ENCODE measurements at places on chromosomes 3 and 15.

DNA sequence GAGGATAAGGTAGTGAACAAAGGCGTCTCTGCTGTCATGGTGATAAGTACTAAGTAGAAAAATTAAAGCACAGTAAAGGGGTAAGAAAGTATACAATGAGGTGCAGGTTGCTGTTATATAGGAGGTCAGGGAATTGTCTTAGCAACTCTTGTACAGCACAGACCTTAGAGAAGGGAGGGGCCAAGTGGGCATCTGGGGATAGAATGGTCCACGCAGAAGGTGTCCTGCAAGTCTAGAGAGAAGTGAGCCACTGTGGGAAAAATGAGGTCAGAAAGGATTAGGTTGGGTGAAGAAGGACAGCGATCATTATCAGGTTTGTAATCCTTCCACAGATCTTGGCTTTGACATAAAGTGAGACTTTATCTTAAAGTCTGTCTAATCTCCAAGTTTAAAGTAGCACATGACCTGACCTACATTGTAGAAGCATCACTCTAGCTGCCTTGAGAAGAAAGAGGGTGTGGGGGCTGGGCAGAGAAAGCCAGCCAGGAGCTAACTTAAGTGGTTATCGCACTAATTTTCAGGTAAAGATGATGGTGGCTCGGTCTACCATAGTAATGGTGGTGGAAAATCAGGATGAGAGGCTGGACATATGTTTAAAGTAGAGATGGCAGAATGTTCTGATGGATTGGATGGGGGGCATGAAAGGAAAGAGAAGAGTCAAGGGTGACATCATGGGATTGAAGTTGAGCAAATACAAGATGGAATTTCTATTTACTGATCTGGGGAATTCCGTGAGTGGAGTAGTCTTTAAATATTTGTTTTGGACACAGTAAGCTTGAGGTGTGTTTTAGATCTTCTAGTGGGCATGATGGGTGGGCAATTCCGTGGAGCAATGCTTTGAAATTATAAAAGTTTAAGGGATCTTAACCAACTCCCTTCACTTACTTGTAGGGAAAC, 919.2 kb downstream of the ROBO1 start:
- no peak for DNase-seq

GRCh38 chr3:167394003-167394402, 13.9 kb upstream of the ZBBX start:
- no peak for DNase-seq

- no peak for DNase-seq
Measured at GRCh38 chr3:184553385-184553784, 8.2 kb upstream of the EPHB3 start.

DNA sequence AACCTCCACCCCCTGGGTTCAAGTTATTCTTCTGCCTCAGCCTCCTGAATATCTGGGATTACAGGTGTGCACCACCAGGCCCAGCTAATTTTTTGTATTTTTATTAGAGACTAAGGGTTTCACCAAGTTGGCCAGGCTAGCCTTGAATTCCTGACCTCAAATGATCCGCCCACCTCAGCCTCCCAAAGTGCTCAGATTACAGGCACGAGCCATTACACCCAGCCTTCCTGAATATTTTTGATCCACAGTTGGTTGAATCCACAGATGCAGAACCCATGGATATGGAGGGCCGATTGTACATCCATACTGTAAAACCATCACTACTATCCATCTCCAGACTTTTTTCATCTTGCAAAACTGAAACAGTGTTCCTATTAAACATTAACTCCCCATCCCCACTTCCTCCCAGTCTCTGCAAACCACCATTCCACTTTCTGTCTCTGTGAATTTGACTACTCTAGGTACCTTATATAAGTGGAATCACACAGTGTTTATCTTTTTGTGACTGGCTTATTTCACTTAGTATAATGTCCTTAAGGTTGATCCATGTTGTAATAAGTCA, 8.2 kb upstream of the TMEM62 start:
- no peak for DNase-seq

DNA sequence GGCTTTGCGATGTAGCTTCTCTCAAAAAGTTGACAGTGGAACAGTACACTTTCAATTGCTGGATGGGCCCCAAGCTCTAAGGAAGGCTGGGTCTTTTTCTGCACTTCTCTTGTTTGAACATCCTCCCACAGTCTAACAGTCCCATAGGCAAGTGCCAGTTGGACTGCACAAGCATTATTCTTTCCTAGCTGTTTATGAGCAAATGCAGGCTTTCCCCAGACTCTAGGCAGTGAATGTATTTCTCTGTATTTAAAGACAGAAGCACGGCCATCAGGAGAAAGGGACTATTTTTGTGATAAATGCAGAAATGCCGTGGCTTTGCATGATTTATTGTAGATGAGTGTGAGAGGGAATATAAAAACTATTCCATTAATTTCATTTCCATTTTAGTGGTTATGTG, 539.3 kb upstream of the LMCD1 start:
- DNase-seq: no peak

GRCh38 chr3:132966374-132966773, 71.8 kb upstream of the TMEM108 start:
- DNase-seq: no peak

GRCh38 chr15:94230431-94230882, 904 bp upstream of the MCTP2 start:
- no peak for DNase-seq

- DNase-seq: no peak
Measured at GRCh38 chr3:31957106-31957505, 24.0 kb downstream of the OSBPL10 start.

GRCh38 chr15:42102646-42103235, 8.4 kb upstream of the PLA2G4D start:
- DNase-seq: no peak

GRCh38 chr3:48982686-48983085, 7.4 kb upstream of the P4HTM start:
- no peak for DNase-seq

GRCh38 chr3:77693147-77693546, 653.2 kb downstream of the ROBO2 start:
- DNase-seq: no peak

DNA sequence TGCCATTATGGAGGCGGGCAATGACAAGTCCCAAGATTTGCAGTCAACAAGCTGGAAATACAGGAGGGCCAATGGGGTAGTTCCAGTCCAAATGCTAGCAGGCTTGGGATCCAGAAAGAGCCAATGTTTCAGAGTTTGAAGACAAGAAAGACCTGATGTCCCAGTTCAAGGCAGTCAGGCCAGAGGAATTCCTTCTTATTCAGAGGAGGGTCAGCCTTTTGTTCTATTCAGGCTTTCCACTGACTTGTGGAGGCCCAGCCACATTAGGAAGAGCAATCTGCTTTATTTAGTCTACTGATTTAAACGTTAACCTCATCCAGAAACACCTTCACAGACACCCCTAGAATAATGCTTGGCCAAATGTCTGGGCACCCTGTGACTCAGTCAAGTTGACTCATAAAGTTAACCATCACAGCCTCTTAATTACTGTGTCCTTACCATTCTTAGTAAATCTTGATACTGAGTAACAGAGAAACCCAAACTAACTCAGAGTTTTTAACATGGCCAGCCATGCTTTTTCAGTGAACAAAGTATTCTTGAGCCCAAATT, 50.9 kb upstream of the NPHP3 start:
- no peak for DNase-seq

DNA sequence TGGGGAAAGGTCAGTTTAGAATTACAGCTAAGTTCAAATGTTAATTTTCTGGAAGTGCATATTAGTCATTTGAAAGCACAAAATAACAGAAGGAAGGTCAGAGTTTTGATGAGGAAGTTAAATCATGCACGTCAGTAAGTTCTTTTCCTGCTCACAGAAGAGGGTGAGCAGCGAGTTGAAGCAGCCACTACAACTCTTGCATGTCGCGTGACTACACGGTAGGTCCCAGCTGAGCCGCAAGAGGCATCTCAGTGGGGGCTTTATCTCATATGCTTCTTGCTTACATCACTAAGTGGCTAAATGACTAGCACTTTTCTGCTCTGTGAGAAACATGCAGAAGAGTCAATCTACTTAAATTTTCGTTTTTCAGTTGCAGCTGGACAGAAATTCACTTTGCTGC, 21.3 kb upstream of the SEC62 start:
- DNase-seq: no peak

DNA sequence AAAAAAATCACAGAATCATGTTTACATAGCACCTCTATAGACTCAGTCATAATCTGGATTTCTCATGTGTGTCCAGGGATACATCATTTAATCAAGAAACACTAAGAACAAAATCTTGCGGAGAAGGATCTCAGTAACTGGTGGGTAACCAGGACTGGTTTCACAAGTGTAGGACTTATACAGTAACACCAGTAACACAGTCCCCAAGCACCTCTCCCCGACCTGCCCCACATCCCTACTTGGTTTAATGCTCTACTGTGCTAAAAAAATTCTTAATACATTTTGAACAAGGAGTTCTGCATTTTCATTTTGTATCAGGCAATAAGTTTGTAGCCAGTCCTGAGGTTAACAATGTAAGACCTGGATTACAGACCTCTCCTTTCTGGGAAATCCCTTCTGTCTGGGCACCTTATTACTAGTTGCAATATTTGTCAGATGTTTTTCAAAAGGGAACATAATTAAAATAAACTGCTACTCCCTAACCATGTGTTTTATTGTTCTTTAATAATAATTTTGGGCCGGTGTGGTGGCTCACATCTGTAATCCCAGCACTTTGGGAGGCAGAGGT, 57.6 kb upstream of the BBX start:
- no peak for DNase-seq

- peak; percentile 22 for DNase-seq
Measured at GRCh38 chr15:80893777-80894176, 95.8 kb downstream of the MESD start.

- DNase-seq: no peak
Measured at GRCh38 chr3:29559741-29560465, 279.0 kb downstream of the RBMS3 start.

DNA sequence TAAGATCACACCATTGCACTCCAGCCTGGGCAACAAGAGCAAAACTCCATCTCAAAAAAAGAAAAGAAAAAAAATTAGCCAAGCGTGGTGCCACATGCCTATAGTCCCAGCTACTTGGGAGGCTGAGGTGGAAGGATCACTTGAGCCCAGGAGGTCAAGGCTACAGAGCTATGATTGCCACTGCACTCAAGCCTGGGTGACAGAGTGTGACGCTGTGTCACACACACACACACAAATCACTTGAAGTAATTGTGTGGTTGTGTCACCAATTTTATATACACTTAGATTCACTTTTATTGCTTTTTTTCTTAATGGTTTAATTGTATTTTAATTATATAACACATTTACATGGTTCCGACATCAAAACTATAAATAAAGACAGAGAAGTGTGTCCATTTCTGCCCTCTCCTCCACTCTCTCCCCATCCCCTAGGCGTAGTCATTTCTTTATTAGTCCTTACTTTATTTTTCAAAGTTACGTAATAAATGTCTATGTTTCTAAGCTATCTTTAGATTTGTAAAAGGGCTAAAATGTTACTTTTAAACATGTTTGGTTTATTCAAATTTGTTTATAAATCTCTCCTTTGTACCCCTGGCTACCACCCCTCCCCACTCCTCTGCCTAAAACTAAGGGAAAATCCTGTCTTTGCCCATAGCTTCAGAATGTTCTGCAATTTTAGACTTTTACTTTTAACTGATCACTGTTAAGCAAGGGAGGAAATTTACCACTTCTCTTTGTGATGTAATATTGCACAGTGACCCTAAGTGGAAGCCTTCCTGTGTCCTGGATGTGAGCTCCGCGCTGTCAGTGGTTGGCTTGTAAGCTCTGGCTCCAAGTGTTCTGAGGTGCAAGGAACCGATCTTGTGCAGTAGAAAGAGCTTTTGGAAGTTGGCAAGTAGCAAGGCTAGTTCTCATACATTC, 10.8 kb upstream of the VILL start:
- DNase-seq: no peak

DNA sequence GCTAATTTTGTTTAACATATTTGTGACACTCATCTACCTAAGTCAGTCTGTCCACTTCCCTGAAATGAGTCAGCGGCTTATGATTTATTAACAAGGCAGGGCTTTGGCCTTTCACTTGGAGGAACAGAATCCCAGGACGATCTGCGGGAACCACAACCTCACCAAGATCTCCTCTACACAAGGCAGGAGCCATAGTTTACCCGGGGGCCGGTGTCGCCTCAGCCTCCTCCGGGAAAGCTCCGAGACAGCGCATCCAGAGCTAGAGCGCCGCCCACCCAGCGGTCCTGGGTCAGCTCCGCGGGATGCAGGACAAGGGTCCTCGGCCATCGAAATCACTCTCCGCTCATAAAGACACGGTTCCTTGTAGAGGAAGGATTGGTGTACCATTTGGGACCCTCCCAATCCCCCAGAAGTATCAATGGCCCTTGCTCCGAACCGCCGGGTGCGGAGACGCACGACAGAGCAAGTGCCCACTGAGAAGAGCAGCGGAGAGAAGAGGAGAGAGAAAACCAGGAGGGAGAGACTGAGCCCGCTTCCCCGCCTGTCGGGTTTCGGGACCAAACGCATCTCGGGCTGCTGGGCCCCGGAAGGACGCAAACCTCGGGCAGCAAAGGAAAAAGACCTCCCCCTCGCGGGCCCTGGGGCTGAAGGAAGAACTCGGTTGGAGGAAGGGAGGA, 13.1 kb upstream of the ALCAM start:
- DNase-seq: no peak

GRCh38 chr3:173893835-173894234, 496.3 kb downstream of the NLGN1 start:
- no peak for DNase-seq

Measured in GM04503 (cell line).